ENCODE measurements at places on chromosomes 5 and 9.

DNA sequence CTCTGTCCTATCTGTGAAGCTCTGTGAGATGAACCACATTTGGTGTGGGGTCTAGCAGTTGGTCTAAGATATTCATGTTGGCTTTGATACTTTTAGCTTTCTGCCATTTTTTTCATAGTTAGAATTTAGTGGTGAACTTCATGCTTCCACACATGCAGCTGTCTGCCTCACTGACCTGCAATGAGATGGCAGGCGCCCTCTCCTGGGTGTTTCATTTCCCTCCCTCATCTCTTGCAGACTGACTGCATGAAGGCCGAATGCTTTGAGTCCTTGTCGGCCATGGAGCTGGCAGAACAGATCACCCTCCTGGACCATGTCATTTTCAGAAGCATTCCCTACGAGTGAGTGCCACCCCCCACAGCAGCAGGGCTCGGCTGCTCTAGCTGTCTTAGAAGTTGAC is 26.1 kb upstream of the CKMT2 start:
- no peak for DNase-seq

DNA sequence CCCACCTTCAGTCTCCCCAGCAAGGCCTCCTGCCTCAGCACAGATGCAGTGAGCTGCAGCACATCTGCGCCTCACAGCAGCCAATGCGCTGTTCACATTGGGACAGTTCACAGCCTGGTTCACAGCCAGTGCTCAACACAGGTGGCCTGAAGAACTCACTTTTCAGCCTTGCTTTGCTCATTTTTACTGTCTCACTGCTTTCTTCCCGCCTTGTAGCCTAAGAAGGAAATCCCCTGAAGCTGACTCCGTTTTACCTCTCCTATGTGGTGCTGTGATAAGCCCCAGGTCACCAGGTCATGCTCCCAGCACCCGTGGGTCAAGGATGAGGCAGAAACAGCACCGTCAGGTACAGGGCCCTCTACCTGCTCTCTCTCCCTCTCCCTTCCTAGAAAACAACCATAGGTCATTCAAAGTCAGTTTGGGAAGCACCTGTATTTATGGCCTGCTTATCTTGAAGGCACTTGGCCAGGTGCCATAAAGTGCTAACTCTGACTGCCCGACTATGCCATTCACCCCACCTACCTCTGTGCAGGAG is 1.1 kb downstream of the GCNT4 start:
- DNase-seq, result no peak

GRCh38 chr5:180804129-180804618 is 1.6 kb upstream of the MGAT1 start:
- DNase-seq, result peak; percentile 59

GRCh38 chr5:180330270-180330648 is 22.9 kb downstream of the GFPT2 start:
- no peak for DNase-seq

DNA sequence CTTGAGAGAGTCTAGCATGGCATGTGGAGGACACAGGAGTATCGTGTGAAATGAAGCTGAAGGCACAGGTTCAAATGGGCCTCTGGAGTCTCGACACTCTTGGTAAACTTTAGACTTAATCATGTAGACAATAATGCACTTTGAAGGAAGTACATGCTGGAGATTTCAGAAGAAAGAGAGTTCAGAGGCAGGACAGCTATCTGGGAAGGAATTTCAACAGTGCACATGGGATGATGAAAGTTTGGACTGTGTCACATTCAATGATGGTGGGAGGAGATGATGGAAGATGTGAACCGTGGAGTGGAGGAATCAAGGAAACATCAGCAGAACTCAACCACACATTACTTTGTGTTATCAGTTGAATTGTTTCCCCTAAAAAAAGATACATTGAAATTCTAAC is 88.6 kb upstream of the PAPPA start:
- DNase-seq, result no peak

GRCh38 chr9:86926145-86926544 is 21.2 kb downstream of the GAS1 start:
- no peak for DNase-seq

GRCh38 chr9:130245474-130245873 is 20.1 kb upstream of the HMCN2 start:
- DNase-seq, result peak; percentile 51

DNA sequence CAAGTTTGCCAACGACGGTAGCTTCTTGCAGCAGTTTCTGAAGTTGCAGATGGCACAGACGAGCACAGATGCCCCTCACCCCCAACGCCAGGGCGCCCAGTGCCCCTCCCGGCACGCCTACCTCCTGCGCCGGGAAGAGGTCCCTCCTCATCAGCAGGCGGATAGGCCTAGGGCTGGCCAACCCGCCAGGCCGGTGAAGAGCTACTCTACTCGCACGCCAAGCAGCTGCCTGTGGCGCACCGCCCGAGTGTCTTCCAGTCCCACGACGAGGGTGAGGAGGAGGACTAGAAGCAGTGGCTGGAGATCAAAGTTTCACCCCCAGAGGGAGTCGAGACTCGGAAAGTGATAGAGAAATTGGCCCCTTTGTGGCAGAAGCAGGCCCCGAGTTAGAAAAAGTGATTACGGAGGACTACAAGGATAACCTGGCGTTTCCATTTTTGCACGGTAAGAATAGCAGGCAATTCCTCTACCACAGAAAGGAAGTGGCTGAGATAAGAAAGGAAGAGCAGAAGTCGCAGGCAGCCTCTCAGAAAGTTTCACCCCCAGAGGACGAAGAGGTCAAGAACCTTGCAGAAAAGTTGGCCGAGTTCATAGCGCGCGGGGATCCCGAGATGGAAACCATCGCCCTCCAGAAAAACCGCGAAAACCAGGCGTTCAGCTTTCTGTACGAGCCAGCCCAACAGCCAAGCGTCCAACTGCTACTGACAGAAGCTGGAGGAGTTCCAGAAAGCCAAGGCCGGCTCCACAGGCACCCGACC is 170.4 kb downstream of the HINT1 start:
- no peak for DNase-seq

DNA sequence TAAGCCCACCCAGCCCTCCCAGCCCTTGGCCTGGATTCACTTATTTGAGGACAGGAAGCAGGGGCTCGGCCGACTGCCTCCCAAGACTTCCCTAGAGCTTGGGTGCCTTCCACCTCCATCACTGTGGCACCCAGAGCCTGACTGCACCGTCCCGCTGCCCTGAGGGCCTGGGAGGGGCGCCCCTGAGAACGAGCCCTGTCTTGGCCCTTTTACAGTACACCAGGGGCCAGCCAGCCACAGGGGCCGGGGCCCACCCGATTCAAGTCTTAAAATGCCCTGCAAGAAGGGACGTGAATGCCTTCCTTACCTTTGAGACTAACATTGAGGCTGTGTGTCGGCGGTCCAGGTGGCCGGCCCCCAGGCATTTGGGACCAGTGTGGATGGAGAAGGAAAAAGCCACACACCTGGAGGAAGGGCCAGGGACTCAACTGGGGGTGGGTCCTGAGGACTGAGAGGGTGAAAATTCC is 16.8 kb downstream of the FAM78A start:
- no peak for DNase-seq

DNA sequence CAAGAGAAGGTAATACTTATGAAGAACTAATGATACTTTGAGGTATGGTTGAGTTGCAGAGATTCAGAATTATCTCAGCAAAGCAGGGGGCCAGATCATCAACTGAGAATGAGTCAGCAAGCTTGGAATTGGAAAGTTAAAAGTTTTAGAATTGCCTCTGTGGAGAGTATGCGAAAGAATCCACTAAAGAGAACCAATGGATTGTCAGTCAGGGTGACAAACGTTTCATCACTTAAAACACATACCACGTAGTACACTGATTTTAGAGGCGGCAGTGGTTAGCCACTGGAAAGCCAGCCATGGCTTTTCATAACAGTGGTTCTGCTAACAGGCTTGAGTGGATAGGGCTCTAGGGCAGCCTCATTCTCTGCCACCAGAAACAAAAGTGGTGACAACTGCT is 30.7 kb downstream of the AOPEP start:
- DNase-seq, result no peak

- no peak for DNase-seq
These were observed 22.4 kb downstream of the IFNW1 start for GRCh38 chr9:21119093-21119770.

DNA sequence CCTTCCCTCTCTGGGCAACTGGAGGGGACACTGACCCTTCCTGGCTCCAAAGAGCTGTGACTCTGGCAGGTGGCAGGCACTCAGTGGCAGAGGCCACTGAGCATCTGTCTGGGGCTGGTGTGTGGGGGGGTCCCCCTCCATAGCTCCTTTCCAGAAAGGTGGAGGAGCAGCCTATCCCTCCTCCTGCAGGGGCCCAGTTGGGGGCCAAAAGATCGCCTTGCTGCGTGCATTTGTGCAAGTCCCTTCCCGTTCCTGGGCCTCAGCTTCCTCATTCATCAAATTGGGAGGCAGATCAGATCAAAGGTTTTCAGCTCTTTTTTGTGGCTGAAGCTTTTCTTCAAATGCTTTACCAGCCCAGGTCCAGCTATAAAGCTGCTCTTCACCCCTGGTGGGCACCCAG is 77.7 kb downstream of the NTNG2 start:
- DNase-seq, result no peak

- DNase-seq, result peak; percentile 54
These were observed 154.1 kb upstream of the CD180 start for GRCh38 chr5:67350618-67351201.

GRCh38 chr5:36128795-36129194 is 22.9 kb downstream of the LMBRD2 start:
- no peak for DNase-seq

- peak; percentile 32 for DNase-seq
These were observed 11.3 kb downstream of the KLF9 start for GRCh38 chr9:70403166-70403565.

DNA sequence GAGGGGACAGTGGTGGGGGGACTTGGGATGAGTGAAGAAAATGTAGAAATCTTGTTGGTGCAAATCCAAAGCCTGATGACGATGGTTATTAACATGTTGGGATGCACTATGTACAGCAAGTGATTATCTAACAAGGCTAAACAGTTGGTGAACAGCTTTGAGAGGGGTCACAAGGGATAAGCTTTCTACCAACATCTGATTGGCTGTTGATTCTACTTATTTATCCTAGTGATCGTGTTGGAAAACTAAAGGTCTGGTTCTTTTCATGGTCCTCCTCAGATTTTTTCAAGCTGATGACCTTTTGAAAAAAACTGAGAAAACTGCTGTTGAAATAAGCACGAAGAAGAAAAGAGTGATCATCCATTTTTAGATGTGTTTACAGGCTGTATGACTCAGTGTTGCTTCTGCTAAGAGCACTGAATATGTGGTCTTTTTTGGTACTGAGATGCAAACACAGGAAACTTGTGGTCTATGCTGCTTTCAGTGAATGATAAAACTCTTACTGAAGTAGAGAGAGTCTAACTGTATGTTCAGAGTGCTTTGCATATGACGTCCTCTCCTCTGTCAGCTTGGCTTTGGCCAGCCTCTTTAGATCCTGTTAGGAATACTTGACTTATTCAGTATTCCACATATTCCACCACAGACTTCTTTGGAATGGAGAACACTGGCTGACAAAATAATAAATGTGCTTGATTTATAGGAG is 174.8 kb downstream of the SLF1 start:
- no peak for DNase-seq

DNA sequence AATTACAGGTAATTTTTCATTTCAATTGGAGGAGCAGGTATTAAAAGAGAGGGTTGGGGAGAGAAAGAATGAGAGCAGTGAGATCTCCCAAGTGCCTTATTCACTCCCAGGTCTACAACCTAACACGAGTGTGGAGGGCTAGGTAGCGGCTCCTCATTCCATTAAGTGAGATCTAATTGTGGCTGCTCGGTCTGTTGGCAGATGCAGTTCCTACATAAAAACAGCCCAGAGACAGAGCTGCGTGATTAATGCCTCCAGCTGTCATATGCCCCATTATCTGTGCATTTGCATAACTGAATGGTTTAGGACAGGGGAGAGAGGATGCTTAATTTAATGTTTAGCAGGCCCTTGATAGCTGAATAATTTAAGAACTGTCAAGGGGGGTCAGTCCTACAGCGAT is 100.5 kb downstream of the PSAT1 start:
- no peak for DNase-seq

DNA sequence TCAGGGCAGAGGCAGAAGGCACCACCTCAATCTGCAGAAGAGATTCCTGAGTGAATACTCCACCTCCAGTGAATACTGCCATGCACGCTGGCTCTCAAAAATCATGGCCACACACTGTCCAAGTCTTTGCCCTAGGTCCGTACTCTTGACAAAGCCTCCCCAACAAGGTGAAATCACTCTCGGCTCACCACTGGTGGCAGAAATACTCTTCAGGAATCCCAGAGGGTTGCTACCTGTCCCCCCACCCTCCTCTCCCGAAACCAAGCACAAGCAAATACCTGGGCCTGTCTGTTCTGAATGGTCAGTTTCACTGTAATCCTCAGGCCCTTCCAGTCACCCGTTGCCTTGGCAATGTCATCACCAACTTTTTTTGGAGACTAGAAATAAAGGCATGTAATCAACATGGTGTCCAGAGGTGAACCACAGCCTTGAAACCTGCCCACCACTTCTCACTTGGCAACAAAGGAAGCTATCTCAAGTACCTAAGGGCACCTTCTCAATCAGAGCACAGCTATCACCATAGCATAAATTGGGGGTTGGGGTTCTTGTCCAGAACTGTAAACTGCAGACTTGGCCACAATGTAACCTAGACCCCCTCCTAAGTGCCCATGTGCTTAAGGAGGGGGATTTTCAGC is 1.8 kb downstream of the RPL12 start:
- DNase-seq, result no peak

GRCh38 chr9:34994900-34995669 is 5.5 kb downstream of the DNAJB5 start:
- DNase-seq, result no peak

DNA sequence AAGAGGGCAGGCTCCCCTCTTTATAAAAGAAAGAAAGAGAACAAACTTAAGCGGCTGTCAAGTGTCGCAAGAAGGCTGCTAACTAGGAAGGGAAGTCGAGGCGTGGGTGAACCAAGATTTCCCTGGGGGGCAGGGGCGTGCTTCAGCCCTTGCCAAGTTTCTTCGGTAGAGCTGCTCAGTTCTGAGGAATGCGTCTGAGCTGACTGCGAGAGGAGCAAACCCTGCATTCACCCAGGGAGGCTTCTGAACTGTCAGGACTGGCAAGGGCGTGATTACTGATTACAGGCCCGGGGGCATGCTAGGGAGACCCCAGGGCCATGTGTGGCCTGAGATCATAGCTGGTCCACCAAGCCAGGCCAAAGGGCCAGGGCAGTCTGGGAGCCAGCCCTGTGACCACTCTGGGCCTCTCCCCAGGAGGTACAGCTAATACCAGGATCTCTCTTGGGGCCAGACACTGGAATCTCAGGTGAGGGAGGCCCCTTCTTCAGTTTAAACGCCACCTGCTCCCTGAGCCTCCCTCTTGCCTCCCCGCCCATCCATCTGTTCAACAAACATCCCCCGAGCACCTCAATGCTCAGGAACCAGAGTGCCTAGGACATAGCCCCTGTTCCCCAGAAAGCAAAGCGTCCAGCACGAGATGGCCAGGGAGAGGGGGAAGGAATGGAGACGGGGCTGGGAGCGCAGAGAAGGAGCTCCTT is 30.9 kb downstream of the SARDH start:
- DNase-seq, result peak; percentile 64

GRCh38 chr9:124198948-124199347 is 58.8 kb upstream of the NEK6 start:
- DNase-seq, result peak; percentile 28

- peak; percentile 8 for DNase-seq
These were observed 3.5 kb upstream of the NEK6 start for GRCh38 chr9:124254261-124254682.

Data from sigmoid colon (tissue), 7 donors.